ENCODE measurements at places on chromosomes 5 and 9. TPM values are rescaled to one million over a fixed set of nuclear protein-coding genes. Genes with fewer than 3 reads are reported as not detected.

Gene TAL2
- not detected for total RNA-seq

GRCh38 chr9:114273461-114273881, 49.4 kb upstream of the ORM1 start:
- no peaks in the 10 kb centered on the region for H3K36me3 ChIP-seq
- DNase-seq = no peak
- no peak overlapping the region for H3K4me3 ChIP-seq
- H3K27me3 ChIP-seq = peaks cover 2% of the 10 kb centered on the region
- no peaks in the 10 kb centered on the region for H3K4me1 ChIP-seq
- no peak overlapping the region for H3K27ac ChIP-seq

DNA sequence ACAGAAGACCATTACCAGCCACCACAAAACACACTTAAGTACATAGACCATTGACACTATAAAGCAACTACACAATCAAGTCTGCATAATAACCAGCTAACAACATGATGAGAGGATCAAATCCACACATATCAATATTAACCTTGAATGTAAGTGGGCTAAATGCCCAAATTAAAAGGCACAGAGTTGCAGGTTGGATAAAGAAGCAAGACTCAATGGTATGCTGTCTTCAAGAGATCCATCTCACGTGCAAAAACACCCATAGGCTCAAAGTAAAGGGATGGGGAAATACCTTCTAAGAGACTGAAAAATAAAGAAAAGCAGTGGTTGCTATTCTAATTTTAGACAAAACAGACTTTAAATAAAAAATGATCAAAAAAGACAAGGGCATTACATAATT, 113.6 kb upstream of the CD180 start:
- no peaks in the 10 kb centered on the region for H3K27me3 ChIP-seq
- H3K4me3 ChIP-seq = no peak overlapping the region
- no peak overlapping the region for H3K27ac ChIP-seq
- peaks cover 14% of the 10 kb centered on the region for H3K4me1 ChIP-seq

Gene DIRAS2
- total RNA-seq = not detected

- no peak overlapping the region for H3K4me3 ChIP-seq
- peaks cover 11% of the 10 kb centered on the region for H3K4me1 ChIP-seq
- peaks cover 2% of the 10 kb centered on the region for H3K27me3 ChIP-seq
- no peak overlapping the region for H3K27ac ChIP-seq
- no peak for DNase-seq
- no peaks in the 10 kb centered on the region for H3K36me3 ChIP-seq
These were observed 77.5 kb downstream of the ZSWIM6 start for GRCh38 chr5:61409568-61409967.

DNA sequence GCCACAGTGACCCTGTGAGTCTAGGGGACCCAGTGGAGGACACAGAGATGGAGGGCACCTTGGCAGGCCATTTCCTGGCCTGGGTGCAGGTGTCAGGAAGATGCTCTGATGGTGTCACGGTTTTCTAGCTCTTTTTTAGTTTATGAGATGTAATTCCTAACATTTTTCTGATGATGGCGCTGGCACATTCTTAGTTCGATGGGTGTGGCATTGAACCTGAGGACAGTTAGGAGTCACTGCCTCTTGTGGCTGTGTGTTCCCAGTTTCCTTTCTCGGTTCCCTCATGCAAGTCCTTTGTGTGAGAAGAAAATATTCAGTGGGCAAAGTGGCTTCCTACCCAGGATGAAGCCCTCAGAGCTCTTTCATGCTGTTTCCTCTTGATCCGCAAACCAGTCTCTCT, 129.4 kb upstream of the ICE1 start:
- no peak overlapping the region for H3K4me3 ChIP-seq
- H3K4me1 ChIP-seq = no peaks in the 10 kb centered on the region
- no peaks in the 10 kb centered on the region for H3K36me3 ChIP-seq
- no peak overlapping the region for H3K27ac ChIP-seq
- DNase-seq = no peak
- H3K27me3 ChIP-seq = no peaks in the 10 kb centered on the region

DNA sequence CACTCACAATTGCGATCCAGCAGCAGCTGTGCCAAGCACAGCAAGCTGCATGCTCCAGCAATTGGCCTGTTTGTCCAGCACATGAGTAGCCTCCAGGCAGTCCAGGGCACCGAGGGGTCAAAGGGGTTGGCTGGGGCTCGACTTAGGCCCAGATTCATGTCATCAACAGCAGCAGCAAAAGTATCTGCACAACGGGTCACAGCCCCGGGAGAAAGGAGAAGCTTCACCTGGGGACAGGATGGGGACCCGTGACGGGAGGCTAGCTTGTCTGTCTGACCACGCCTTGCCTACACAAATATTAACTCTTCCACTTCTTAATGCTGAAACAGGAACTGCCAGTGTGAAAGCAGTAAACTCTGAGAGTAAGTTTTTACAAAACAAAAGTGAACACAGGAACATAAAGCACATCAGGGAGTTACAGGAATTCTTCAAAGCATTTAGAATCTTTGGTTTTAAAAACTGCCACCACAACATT, 191.2 kb downstream of the PIK3R1 start:
- peaks cover 4% of the 10 kb centered on the region for H3K36me3 ChIP-seq
- peak overlapping the region; percentile 67 for H3K4me3 ChIP-seq
- peaks cover 26% of the 10 kb centered on the region for H3K4me1 ChIP-seq

DNA sequence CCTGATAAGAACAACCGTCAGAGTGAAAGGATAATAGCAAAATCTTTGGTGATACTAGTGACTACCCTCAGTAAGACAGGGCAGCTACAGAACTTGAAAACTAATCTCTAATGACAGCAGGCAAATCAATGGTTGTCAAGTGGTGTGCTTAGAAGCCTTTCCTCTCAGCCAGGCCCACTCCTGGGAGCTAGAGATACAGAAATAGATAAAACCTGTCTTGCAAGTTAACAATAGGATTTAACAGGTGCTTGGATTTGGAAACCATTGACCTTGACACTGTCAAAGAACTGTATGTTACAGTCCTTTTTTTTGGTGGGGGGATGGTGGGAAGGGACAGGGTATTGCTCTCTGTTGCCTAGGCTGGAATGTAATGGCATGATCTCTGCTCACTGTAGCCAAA, 118.6 kb downstream of the BASP1 start:
- no peaks in the 10 kb centered on the region for H3K36me3 ChIP-seq
- no peak overlapping the region for H3K27ac ChIP-seq
- no peaks in the 10 kb centered on the region for H3K27me3 ChIP-seq
- H3K4me3 ChIP-seq = no peak overlapping the region

Gene TLR4
- total RNA-seq = 0.72 TPM

- H3K27ac ChIP-seq = no peak overlapping the region
- no peaks in the 10 kb centered on the region for H3K36me3 ChIP-seq
- H3K4me1 ChIP-seq = peaks cover 3% of the 10 kb centered on the region
- no peak overlapping the region for H3K4me3 ChIP-seq
These were observed 48.4 kb upstream of the APC start for GRCh38 chr5:112689155-112689909.

- H3K4me3 ChIP-seq = no peak overlapping the region
- no peak for DNase-seq
These were observed 146.0 kb upstream of the NMUR2 start for GRCh38 chr5:152551061-152551460.

DNA sequence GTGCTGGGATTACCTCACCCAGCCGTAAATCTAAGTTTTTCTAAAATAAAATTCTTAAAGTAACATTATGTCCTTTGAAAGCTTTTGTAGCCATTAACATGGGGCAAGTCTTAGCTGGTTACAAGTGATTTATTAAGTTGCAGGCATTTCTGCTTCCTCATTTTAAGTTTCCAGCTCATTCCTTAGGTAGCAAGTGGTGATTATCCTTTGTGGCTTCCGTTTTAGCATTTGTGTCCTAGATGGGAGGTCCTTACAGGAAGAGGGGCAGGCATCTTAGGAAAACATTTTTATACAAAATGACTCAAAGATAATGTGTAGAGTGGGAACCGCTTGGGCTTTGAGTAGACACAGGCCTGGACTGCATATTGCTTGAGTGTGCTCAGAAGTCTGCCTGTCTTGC, 35.0 kb upstream of the ROPN1L start:
- H3K27ac ChIP-seq = no peak overlapping the region
- no peak for DNase-seq
- H3K27me3 ChIP-seq = no peaks in the 10 kb centered on the region
- H3K4me3 ChIP-seq = no peak overlapping the region
- H3K36me3 ChIP-seq = peaks cover 40% of the 10 kb centered on the region

DNA sequence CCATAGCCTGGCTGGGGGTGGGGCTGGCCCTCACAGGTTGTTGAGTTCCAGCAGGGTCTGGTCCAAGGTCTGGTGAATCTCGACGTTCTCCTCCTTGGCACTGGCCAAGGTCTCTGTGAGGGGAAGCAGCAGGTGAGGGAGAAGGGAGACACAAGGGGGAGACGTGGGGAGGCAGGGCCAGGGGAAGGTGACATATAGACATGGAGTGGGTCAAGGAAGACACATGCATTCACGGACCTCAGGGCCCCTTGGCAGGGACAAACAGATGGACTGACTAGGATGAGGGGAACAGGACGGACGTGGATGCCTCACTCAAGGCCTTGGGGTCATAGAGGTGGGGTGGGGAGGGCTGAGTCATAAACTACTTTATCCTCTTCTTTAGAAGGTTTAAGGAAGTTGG, 7.7 kb downstream of the TPM2 start:
- H3K4me3 ChIP-seq = no peak overlapping the region
- peaks cover 6% of the 10 kb centered on the region for H3K27me3 ChIP-seq
- peaks cover 2% of the 10 kb centered on the region for H3K4me1 ChIP-seq
- no peak overlapping the region for H3K27ac ChIP-seq
- no peak for DNase-seq

- H3K4me1 ChIP-seq = peaks cover 8% of the 10 kb centered on the region
- H3K4me3 ChIP-seq = no peak overlapping the region
- no peaks in the 10 kb centered on the region for H3K27me3 ChIP-seq
- H3K36me3 ChIP-seq = peaks cover 37% of the 10 kb centered on the region
- no peak for DNase-seq
- no peak overlapping the region for H3K27ac ChIP-seq
These were observed 12.1 kb downstream of the ZFAND5 start for GRCh38 chr9:72352911-72353388.

- DNase-seq = no peak
- H3K4me3 ChIP-seq = no peak overlapping the region
- H3K27ac ChIP-seq = no peak overlapping the region
- H3K36me3 ChIP-seq = no peaks in the 10 kb centered on the region
- H3K4me1 ChIP-seq = peaks cover 10% of the 10 kb centered on the region
- no peaks in the 10 kb centered on the region for H3K27me3 ChIP-seq
These were observed 3.9 kb upstream of the FKTN start for GRCh38 chr9:105554042-105554441.

DNA sequence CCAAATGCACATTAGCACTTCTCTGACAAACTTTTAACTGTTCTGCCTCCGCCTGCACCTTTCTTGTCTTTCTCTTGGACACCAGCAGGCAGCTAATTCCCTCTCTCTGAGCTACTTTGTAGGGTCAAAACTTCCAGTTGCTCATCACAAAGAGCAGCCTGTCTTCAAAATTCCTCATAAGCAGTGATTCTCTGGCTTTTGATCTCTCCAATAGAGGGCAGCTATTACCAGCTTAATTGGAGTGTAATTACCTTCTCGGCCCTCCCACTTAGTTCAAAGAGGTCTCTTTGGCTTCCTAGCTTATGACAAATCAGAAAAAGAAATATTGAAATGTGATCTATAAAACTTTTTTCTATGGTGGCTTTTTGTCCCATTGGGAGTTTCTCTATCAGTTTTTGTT, 43.6 kb upstream of the RAD23B start:
- H3K27me3 ChIP-seq = no peaks in the 10 kb centered on the region
- H3K4me1 ChIP-seq = peaks cover 8% of the 10 kb centered on the region
- H3K27ac ChIP-seq = no peak overlapping the region
- no peak for DNase-seq
- H3K36me3 ChIP-seq = no peaks in the 10 kb centered on the region

DNA sequence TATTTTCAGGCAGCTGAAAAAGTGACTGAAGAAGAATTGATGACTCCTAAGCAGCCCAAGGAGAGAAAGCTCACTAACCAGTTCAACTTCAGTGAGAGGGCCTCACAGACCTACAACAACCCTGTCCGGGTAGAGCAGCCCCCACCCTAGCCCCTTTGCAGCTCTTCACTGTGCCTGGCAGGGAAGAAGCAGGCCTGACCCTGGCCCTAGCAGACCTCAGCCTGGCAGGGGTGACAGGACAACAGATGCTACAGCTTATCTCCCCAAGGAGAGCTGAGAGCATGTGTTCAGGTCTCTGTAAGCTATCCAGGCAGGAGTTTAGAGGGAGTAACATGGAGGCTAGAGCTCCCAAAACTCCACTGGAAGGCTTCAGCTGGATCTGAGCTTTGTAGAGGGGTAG, 31.8 kb downstream of the DNAI1 start:
- H3K27ac ChIP-seq = no peak overlapping the region
- no peak overlapping the region for H3K4me3 ChIP-seq
- no peak for DNase-seq
- peaks cover 13% of the 10 kb centered on the region for H3K27me3 ChIP-seq

Gene PLK2
- total RNA-seq = 3.8 TPM

GRCh38 chr5:102539562-102539961, 40.8 kb upstream of the SLCO6A1 start:
- no peak for DNase-seq
- H3K4me1 ChIP-seq = no peaks in the 10 kb centered on the region
- peaks cover 16% of the 10 kb centered on the region for H3K27me3 ChIP-seq
- H3K4me3 ChIP-seq = no peak overlapping the region

Gene RNF183
- 0.14 TPM for total RNA-seq

- DNase-seq = no peak
- H3K4me1 ChIP-seq = no peaks in the 10 kb centered on the region
- H3K27ac ChIP-seq = no peak overlapping the region
- no peaks in the 10 kb centered on the region for H3K27me3 ChIP-seq
These were observed 478.3 kb upstream of the FTMT start for GRCh38 chr5:121373371-121373770.

Gene CDO1
- 0.54 TPM for total RNA-seq

DNA sequence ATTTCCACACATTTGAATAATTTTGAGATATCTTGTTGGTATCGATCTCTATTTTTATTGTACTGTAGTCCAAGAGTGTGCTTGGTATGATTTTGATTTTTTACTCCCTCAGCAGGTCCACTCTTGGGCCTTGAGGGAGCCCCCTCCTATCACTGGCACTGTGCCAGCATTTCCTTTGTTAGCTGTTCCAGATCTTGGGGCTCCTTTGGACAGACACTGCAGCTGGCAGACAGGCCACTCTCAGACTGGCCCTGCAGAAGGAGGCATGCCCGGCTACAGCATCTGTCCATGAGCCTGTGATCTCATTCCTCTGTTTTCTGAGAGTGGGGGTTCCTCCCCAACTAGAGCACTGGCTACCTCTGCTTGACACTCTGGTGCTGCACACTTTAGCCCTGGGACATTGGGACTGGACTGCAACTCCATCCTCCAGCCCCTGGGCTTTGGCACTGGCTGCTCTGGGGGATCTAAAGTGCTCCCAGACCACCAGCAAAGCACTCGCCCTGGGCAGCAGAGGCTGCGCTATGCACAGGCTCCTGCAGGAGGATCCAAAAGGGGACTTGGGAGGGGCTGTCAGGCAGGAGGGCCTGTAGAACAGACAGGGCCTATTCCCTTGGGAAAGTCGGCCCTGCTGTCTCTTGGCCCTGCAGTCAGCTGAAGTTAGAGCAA, 271.3 kb upstream of the DMAC1 start:
- H3K36me3 ChIP-seq = no peaks in the 10 kb centered on the region
- no peak overlapping the region for H3K4me3 ChIP-seq
- no peak for DNase-seq
- H3K27me3 ChIP-seq = peaks cover 3% of the 10 kb centered on the region
- no peaks in the 10 kb centered on the region for H3K4me1 ChIP-seq
- no peak overlapping the region for H3K27ac ChIP-seq

- H3K36me3 ChIP-seq = no peaks in the 10 kb centered on the region
- H3K27ac ChIP-seq = no peak overlapping the region
- DNase-seq = no peak
- peaks cover 3% of the 10 kb centered on the region for H3K27me3 ChIP-seq
- H3K4me1 ChIP-seq = peaks cover 7% of the 10 kb centered on the region
- no peak overlapping the region for H3K4me3 ChIP-seq
These were observed 72.7 kb upstream of the TBC1D2 start for GRCh38 chr9:98328141-98328540.

Measured in activated naive CD8-positive, alpha-beta T cell treated with anti-CD3 and anti-CD28 coated beads, Interleukin-2, amount 10 ng/mL, durations not matched to agents 7 days and 5 days (primary cell).